ENCODE measurements at places on chromosomes 5 and 9.

GRCh38 chr9:36855448-36856315, 178.4 kb downstream of the PAX5 start:
- peak; percentile 4 for DNase-seq

GRCh38 chr5:142324136-142324870, 518 bp downstream of the SPRY4 start:
- peak; percentile 5 for DNase-seq

DNA sequence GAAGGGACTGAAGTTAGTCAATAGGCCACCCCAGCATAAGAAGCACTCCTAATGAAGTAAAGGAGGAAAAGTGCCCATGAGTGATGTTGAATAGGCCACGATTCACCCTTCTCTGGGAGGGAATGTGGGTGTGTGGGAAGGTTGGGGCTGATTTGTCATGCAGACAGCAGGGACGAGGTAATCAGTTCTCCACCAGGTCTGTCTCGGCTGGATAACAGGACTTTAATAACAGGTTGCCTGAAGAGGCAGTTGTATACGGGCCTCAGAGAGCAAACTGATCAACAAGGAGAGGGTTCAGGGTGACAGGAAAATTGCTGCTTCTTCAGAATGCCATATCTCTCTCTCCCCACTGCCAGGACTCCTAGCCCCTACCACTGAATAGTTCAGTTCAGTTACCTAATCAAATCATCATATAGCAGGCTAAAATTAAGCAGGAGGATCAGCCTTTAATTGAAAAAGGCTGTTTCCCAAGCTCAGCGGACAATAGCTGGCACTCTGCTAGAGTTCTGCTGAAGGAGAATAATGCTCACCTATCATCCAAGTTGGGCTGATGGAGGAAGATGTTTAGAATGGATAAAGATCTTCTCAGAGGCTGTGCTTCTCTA, 43.6 kb upstream of the SMIM32 start:
- DNase-seq, result no peak

- no peak for DNase-seq
Measured at GRCh38 chr9:122403381-122404000, 32.7 kb downstream of the PTGS1 start.

GRCh38 chr5:54758038-54758437, 227.4 kb downstream of the ESM1 start:
- DNase-seq, result no peak

- DNase-seq, result no peak
Measured at GRCh38 chr5:158195416-158196210, 336.7 kb upstream of the CLINT1 start.

GRCh38 chr5:153551537-153552079, 61.1 kb downstream of the GRIA1 start:
- no peak for DNase-seq

DNA sequence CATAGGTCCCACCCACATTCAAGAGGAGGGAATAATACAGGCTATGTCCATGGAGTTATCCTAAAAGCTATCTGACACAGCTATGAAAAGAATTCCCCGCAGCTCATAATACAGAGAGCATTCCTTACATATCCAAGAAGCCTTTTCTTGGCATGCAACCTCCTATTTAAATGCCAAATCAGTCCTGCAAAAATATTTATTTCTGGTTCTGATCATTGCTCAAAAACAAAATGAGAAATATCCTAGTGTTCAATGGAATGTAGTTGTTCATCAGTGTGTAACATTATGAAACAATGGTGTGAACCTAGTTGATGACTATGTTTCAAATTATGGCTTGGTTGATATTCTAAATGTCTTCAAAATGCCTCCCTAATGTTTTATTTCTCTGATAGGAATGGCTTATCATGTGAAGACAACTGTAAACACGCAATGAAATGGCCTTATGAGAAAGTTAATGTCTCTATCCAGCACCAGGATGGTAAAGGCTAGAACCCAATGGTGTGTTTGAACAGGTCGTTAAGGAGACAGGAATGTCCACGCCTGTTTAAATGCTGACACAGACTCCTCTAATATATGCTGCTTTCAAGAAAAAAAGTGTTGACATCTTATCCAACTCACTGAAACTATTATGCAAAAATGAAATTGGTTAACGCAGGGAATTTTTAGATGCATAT, 126.7 kb upstream of the CDH6 start:
- no peak for DNase-seq

DNA sequence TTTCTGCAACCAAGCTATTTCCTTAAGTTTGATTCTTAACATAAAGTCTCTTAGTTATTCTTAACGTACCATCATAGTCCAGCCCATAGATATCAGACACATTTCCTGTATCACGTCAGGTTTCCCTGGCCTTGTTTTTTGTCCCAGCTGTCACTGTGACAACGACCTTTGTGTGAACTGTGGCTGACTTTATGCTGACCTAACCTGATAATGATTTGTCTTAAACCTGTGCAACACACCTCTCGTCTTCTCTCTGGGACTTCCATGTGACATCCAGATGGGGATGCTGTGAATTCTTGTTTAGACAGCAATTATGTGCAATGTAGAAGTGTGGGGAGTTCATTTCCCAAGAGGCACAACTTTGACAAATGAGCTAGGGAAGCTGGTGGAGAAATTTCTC, 662.8 kb downstream of the PTPRD start:
- no peak for DNase-seq

GRCh38 chr5:98602534-98603112, 170.8 kb upstream of the RGMB start:
- DNase-seq, result no peak

DNA sequence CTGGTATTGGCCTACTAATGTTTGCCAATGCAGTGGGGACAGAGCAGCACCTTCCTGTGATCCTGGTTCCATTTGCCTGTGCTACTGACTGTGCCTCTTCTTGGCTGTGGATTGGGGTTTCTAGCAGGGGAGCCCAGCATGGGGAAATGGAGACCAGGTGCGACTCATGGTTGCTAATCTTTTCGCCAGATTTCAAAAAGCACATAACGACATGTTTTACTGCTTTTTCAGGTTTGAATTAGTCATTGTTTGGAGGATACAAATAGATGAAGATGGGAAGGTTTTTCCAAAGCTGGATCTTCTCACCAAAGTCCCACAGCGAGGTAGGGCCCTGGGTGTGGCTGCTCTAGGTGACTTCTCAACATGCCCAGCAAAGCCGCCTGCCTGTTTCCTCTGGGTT, 57.6 kb downstream of the IPPK start:
- no peak for DNase-seq

GRCh38 chr5:127621601-127622325, 27.1 kb upstream of the CTXN3 start:
- no peak for DNase-seq

GRCh38 chr5:75049456-75050351, 2.7 kb downstream of the GCNT4 start:
- no peak for DNase-seq

DNA sequence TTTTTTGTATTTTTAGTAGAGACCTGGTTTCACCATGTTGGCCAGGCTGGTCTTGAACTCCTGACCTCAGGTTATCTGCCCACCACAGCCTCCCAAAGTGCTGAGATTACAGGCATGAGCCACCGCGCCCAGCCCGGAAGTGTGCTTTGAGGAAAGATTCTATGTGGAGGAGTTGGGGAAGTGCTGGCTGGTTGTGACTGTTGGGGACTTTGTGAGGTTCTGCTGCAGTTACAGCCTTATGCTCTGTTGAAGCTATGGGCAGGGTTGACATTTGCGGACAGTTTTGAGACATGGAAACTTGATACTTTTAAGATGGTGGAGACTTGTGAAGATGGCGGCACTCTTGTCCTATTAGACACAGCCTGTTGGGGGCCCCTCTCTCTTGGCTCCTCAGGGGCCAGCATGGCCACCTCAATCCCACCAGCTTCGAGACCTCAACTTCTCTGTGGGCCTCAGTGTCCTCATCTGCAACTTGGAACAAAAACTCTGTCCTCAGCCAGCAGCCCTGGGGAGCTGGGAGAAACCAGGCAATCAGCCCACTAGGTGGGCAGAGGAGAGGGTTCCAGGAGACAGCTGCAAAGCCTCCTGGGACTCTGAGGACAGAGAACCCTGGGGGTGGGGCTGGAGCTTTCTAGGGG, 24.9 kb downstream of the C9orf50 start:
- no peak for DNase-seq

DNA sequence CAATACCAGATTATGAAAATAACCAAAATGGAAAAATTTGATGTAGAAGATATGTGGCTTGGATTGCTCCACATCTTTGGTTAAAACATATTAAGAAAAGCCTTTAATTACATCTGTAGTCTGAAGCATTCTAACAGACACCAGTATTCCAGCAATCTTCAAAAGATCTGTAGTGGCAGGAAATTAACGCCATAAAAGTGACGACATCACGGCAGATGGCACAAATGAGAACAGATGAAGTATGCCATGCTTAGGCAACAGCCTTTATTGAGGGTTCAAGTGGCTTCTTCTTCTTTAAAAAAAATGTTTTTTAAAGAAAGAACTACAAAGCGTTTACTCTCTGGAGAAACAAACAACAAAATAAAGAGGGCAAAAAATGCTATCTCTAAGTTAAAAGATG, 164.2 kb downstream of the MEF2C start:
- DNase-seq, result no peak

DNA sequence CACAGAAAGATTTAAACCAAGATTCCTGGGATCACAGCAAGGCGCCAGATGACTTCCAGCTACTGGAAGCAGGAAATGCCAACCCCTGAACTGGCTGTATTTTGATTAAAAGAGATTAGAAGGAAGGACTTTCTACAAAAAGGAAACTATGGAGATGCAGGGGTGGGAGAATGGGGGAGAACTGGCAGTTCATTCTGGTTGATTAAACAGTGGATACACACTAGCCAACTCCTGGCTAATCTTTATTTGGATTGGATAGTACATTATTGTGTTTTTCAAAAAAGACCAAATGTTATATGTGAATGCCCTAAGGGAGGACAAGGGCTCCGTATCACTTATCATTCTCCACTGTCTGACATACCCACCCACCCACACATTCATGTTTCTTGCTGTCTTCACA, 93.2 kb downstream of the CDO1 start:
- no peak for DNase-seq

- DNase-seq, result no peak
Measured at GRCh38 chr9:109907810-109908458, 127.9 kb downstream of the PALM2AKAP2 start.

DNA sequence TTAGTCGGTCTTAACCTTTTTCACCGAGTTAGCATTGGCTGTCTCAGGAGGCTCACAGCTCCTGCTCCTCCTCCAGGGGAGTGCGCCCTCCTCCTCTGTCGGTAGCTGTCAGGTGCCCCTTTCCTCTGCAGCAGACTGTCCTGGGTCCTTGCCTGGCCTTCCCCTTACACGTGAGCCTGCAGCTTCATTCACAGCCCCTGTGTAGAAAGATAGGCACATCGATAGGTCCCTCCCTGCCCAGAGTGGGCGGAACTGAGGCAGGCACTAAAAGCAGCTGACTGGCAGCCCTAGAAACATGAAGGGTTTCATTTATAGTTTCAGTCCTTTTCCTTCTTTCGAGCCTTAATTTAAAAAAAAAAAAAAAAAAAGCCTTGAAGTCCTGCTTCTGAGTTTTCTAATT, 17.2 kb downstream of the TENT4A start:
- no peak for DNase-seq

DNA sequence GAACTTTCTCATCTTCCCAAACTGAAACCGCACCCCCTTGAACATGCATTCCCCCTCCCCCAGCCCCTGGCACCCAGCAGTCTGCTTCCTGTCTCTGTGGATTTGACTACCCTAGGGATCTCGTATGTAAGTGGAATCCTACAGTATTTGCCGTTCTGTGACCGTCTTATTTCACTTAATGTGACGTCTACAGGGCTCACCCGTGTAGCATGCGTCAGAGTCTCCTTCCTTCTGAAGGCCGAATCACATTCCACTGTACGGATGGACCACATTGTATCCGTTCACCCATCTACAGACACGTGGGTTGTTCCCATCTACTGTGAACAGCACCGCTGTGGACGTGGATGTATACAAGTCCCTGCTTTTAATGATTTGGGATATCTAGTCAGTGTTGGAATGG, 4.5 kb downstream of the PRRX2 start:
- DNase-seq, result no peak

Measured in activated CD8-positive, alpha-beta memory T cell treated with anti-CD3 and anti-CD28 coated beads for 4 hours (primary cell).